ENCODE measurements at places on chromosomes 7 and 10.
A peak's percentile ranks its signal among the peaks of the same experiment; 100 is the strongest.

GRCh38 chr7:127768241-127768640 lies 116.2 kb downstream of the SND1 start:
- DNase-seq = no peak

DNA sequence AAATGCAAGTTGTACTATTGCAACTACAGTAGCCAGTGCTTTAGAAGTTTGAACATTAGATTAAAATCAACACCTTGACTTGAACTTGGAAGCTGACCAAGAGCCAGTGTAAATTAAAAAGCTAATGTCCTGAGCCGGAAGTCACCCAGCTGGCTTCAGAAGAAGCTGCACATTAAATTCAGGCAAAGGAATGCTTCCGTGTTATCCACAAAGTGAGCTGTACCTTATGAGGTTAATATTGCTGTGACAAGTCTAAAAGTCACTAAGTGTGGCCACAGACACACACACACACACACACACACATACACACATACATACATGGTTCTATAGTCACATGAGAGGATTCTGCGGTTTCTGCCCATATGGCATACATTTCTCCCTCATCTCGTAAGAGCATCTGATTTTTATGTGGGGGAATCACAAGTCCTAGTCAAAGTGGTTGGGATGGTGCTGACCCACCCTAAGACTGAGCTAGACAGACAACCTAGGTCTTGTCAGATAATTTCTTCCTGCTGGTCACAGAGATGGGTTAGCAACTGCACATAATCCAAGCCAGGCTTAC lies 612.9 kb downstream of the SORCS1 start:
- no peak for DNase-seq

- DNase-seq = no peak
Measured at GRCh38 chr7:38393874-38394273, 120.4 kb upstream of the TARP start.

- DNase-seq = no peak
Measured at GRCh38 chr7:157848508-157849340, 511.9 kb downstream of the DNAJB6 start.

GRCh38 chr10:70672165-70673042 lies at the start of gene ADAMTS14:
Gene ADAMTS14 (plus strand): TSS chr10:70672506. CDS start chr10:70672803, 297 bp downstream.
- DNase-seq = peak; percentile 44

Measured in SJSA1 (cell line).